ENCODE measurements at places on chromosomes 12 and 14.
A peak's percentile ranks its signal among the peaks of the same experiment; 100 is the strongest.

- no peak for DNase-seq
Observed at GRCh38 chr14:68736471-68736871, 56.4 kb downstream of the ZFP36L1 start.

DNA sequence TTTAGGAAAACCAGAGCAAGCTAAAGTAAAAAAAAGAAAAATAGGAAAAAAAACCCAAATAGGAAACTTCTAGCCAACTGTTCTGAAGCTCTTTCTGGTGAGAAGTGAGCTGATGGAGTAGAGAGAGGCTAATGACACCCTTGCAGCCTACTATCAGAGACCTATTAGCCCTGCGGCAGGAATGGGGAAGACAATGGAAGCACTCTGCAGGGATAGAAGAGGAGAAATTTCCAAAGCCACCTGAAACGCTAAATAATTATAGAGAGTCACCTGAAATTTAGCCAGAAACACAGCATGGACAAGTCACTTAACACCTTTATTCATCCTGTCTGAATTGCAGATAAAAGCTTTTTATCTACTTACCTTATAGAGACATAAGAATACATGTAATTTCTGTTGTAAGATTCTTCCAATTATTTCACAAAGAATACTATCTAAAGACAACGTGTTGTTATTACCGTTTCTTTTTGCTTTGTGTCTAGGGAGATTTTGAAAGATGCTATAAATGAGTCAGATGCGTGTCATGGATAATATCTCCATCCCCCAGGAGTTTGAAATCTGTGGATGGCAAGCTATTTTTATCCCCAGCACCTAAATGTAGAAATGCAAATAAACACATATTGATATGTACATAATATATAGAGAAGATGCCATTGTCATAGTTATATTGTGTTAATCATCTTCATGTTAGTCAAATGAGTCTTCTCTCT, 138.6 kb downstream of the TPH2 start:
- DNase-seq, result no peak

GRCh38 chr14:22505697-22506377, 83.2 kb downstream of the DAD1 start:
- DNase-seq, result peak; percentile 54

GRCh38 chr14:86574051-86574777, 1044.3 kb downstream of the FLRT2 start:
- no peak for DNase-seq

- no peak for DNase-seq
Observed at GRCh38 chr14:104898870-104899510, 25.7 kb upstream of the PLD4 start.

DNA sequence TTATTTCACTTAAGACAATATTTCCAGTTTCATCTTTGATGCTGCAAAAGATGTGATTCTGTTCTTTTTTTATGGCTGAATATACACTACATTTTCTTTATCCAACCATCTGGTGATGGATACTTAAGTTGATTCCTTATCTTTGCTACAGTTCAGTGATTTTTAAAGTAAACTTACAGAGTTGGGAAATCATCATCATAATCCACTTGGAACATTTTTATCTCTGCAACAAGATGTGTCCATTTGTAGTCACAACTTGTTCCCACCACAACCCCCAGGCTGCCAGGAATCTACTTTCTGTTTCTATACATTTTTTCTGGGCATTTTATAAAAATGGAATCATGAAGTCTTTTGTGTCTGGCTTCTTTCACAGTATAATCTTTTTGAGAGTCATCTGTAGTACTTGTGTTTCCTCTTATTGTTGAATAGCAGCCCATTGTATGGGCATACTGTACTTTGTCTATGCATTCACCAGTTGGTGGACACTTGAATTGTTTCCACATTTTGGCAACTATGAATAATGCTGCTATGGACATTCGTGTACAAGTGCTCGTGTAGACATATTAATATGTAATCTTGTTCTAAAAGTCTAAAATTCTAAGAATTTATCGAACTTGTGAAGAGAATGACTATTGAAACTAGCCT, 212.5 kb upstream of the DDHD1 start:
- DNase-seq, result no peak

- DNase-seq, result no peak
Observed at GRCh38 chr12:131795690-131796410, 32.3 kb upstream of the MMP17 start.

DNA sequence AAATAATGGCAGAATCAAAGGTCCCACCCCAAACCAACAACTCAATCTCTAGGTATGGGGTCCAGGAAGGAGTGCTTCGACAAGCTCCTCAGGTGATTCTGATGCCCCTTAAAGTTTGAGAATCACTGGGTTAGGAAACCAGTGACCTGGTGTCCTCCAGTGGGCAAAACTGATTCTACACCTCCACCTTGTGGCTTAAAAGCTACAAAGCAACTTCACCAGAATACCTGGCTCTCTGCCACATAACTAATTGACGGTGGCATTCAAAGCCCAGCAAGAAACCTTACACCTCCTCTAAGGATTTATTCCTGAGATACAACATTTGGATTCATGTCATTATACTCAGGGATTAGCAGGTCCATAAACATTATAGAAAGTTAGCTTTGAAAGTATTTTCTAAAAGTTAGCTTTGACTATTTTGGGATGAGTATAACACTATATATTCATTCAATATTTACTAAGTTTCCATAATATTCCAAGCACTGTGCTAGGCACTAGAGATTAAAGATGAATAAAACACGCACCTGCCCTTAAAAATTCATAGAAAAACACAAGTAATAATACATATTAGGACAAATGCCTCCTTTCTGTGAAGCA, 45.4 kb downstream of the DCAF5 start:
- DNase-seq, result peak; percentile 49

- DNase-seq, result no peak
Observed at GRCh38 chr12:55828357-55828756, 1.0 kb downstream of the DNAJC14 start.

GRCh38 chr14:77067632-77068516, 30.2 kb upstream of the CIPC start:
- DNase-seq, result peak; percentile 81

DNA sequence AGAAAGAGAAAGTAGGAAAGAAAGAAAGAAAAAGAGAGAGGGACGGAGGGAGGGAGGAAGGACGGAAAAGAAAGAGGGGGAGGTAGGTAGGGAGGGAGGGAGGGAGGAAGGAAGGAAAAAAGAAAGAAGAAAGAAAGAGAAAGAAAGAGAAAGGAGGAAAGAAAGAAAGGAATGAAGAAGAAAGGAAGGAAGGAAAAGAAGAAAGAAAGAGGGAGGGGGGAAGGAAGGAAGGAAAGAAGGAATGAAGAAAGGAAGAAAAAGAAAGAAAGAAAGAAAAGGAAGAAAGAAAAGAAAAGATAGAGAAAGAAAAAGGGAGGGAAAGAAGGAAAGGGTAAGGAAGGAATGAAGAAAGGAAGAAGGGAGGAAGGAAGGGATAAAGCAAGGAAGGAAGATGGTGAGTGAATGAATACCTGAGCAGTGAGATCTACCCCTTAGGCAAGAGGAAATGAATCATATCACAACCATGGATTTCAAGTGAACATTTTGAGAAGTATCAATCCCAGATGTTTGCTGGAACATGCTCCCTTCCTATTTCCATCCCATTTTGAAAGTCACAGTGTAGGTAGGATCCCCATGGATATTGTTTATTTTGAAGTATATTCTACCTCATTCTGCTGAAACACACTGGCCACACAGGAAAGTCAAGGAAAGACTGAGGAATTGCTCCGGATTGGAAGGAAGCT, 639.4 kb upstream of the TBX3 start:
- no peak for DNase-seq

- DNase-seq, result no peak
Observed at GRCh38 chr12:22916815-22917214, 291.8 kb downstream of the ETNK1 start.

DNA sequence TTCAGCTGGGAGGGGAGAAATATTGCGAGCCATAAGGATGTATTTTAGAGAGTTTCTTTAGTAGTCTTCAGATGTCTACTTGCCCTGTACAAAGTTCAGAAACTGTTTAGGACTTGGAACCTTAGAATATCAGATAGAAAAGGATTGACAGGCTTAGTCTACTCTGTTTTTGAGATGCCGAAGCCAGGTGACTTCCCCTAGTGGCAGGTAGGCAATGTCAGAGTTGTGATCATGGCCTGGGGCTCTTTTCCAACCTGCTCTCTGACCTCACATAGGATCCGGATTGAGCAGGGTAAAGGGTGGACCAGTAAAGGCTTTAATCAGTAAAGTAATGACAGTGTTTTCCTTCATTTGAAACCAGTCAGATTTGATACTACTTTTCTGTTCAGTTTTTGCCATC, 59.6 kb downstream of the PRKCH start:
- DNase-seq, result no peak
